ENCODE measurements at places on chromosomes 11 and 22. TPM values are rescaled to one million over a fixed set of nuclear protein-coding genes. Genes with fewer than 3 reads are reported as not detected.

DNA sequence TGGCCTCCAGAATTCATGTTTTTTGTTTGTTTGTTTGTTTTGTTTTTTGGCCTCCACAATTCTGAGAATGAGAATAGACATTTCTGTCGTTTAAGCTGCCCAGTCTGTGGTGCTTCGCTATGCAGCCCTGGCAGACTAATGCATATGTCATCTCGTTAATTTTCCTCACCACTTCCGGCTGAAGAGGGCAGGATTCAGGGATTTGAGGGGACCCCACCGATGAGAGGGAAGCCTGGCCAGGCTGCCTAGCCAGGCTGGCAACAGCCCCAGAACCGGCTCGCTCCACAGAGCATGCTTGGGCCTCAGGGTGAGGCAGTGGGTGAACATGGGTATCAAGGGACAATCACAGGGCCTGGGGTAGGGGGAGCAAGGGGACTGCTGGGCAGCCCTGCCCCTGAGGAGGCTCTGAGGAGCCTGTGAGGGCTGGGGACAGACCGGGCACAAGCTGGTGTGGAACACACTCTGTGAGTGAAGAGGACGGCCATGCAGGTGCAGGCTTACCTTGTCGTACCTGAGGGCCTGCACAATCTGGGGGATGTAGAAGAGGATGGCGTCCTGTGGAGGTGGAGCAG, 47.8 kb upstream of the SERPIND1 start:
- no peak for DNase-seq

DNA sequence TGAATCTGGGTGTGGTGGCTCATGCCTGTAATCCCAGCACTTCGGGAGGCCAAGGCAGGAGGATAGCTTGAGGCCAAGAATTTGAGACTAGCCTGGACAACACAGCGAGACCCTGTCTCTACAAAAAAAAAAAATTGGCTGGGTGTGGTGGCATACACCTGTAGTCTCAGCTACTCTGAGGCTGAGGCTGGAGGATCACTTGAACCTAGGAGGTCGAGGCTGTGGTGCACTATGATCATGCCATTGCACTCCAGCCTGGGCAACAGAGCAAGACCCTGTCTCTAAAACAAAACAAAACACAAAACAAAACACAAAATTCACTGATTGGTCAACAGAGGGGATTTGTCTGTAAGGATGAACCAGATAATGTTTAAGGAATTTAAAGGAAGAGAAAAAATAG, 113.7 kb downstream of the STIM1 start:
- DNase-seq: no peak

DNA sequence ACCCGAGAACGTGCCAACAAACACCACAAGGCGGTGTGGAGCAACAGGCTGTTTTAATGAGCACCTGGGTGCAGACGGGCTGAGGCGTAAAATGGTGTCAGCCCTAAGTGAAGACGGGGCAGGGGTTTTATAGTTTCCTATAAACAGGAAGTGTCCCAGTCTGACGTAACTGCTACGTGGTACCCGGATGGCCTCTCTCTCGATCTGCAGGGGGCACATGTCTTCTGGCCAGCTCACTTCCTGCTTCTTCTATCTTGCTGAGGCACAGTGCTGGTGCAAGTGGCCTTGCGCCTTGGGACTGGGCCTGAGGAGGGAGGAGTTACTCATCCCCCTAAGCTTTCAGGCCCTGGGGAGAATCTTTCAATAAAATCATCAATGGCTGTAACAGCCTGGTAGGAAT, 20.9 kb downstream of the OOSP3 start:
- no peak for DNase-seq

DNA sequence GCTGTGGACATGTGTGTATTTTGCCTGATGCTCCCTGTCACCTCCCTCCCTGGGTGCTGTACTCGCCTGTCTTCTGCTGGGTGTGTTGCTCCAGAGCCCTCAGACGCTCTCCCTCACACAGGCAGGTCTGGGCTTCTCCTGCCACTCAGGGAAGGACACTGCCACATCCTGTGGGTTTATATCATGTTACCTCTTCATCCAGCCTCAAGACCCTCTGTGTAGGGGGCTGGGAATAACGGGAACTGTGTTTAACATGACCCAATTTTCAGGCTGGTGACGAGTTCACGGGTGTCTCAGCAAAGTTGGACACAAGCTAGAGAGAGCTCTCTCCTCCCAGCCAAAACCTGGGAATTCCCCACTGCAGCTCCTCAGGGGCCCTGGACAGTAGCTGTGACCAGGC, 24.6 kb downstream of the MYBPC3 start:
- DNase-seq: no peak

Gene ARFGAP3
- total RNA-seq: 39.3 TPM

Data from muscle of leg (tissue), 16 donors.